ENCODE measurements at places on chromosomes 16 and 17. TPM values are rescaled to one million over a fixed set of nuclear protein-coding genes. Genes with fewer than 3 reads are reported as not detected.

Gene TAC4
- polyA plus RNA-seq, result not detected

Gene CRYM
- polyA plus RNA-seq, result 2.2 TPM

Gene FOXL1
- not detected for polyA plus RNA-seq

Gene KIF1C
- polyA plus RNA-seq, result 70.0 TPM

Gene KRTAP4-9
- not detected for polyA plus RNA-seq

Gene SDR42E2
- polyA plus RNA-seq, result not detected

GRCh38 chr17:77555741-77556291, 402.7 kb upstream of the TNRC6C start:
- DNase-seq, result no peak

GRCh38 chr17:66679631-66680517, 155.0 kb upstream of the CACNG5 start:
- no peak for DNase-seq

DNA sequence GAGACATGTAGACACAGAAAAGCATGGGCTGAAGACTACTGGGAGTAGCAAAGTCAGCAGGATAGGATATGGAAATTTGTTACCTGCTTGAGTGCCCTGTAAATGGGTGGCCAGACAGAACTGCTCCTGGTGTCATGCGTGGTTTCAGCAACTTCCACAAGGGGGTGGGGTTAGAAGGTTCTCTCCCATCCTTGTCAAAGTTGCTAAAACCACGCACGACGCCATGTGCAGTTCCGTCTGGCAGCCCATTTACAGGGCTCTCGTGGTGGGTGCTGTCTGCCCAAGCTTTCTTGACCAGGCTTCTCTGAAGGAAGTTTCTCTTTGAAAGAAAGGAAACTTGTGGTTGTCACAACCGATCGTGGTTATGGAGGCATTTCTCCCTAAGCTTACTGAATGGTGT, 6.9 kb upstream of the DBNDD1 start:
- DNase-seq, result no peak

- no peak for DNase-seq
Measured at GRCh38 chr17:70780031-70780430, 610.7 kb downstream of the KCNJ2 start.
